ENCODE measurements at places on chromosomes 5 and 9. TPM values are rescaled to one million over a fixed set of nuclear protein-coding genes. Genes with fewer than 3 reads are reported as not detected.
A peak's percentile ranks its signal among the peaks of the same experiment; 100 is the strongest.

The ALDH1A1 gene
- polyA plus RNA-seq, result 37.5 TPM

GRCh38 chr9:134888603-134889190 is 8.1 kb downstream of the FCN2 start:
- no peak for DNase-seq

GRCh38 chr9:128247226-128247803 is 28.5 kb downstream of the GOLGA2 start:
- DNase-seq, result no peak

- DNase-seq, result no peak
Measured at GRCh38 chr9:36865731-36866635, 168.1 kb downstream of the PAX5 start.

The ZDHHC11B gene
- 34.7 TPM for polyA plus RNA-seq

The PCDHB11 gene
- polyA plus RNA-seq, result 3.8 TPM

DNA sequence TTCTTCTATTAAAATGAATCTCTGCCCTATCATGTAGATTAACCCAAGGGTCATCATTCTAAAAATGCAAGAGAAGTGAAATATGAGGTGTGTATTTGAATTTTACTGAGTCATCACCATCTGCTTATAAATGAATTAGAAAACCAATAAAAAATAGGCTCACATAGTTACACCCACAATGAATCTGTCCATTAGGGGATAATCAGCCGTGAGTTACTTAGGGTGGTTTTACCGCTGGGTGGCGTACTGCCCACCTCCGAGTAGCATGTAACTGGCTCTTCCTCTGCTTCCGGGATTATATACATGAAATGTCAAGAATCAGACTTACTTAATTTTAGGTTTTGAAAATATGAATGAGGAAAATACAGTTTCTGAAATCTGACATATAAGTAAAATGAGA is 332.9 kb upstream of the CCNG1 start:
- DNase-seq, result no peak

- no peak for DNase-seq
Measured at GRCh38 chr5:141692919-141693725, 11.1 kb upstream of the ARAP3 start.

GRCh38 chr5:151078490-151079262 is 2.2 kb downstream of the TNIP1 start:
- no peak for DNase-seq

DNA sequence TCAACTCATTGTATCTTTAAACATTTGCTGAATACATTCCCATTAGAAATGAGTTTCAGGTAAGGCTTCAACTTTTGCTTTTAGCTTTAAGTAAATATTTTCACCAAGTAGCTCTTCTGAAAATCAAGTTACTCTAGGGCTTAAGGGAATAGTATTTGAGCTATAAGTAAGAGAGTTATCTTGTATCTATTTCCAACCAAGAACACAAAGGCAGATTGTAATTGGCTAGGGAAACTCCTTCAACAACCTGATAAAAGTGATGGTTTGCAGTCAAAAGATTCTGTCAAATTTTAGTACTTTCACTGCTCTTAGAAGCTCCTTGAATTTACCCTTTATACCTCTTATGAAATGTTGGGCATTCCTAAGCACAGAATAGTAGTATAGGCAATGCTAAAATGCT is 13.0 kb downstream of the ELL2 start:
- no peak for DNase-seq

- peak; percentile 40 for DNase-seq
Measured at GRCh38 chr5:139543423-139543991, 17.6 kb upstream of the UBE2D2 start.

The ARID3C gene
- 0.17 TPM for polyA plus RNA-seq

GRCh38 chr9:4857163-4857810 is 64.5 kb downstream of the RCL1 start:
- DNase-seq, result no peak

The CBY3 gene
- 0.77 TPM for polyA plus RNA-seq

The BOD1 gene
- polyA plus RNA-seq, result 146 TPM

DNA sequence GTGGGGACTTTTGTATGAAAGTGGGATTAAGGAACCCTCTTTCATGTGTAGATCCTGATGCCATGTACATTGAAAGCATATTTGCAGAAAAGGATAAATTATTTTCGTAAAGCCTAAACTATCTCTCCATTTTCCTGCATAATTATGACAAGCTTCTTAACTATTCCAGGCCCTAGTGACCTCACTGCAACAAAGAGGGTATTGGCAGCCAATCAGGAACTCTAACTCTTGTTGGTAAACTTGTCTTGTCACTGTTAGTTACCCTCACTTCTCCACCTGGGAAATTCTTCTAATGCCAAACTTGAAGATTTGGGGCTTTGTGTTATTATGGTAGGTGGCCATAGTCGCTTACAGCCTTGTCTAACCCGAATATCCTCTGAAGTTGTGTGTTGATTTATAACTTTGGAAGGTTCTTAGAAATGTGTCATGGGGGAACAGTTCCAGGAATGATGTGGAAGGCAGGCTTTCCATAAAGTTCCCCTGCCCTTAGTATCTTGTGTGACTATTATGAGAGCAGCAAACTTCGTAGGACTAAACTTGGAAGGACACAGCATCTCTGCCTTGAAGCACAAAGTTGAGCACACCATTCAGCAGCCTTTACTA is 52.5 kb downstream of the IQGAP2 start:
- DNase-seq, result no peak

The PCDHGA9 gene
- 5.7 TPM for polyA plus RNA-seq

DNA sequence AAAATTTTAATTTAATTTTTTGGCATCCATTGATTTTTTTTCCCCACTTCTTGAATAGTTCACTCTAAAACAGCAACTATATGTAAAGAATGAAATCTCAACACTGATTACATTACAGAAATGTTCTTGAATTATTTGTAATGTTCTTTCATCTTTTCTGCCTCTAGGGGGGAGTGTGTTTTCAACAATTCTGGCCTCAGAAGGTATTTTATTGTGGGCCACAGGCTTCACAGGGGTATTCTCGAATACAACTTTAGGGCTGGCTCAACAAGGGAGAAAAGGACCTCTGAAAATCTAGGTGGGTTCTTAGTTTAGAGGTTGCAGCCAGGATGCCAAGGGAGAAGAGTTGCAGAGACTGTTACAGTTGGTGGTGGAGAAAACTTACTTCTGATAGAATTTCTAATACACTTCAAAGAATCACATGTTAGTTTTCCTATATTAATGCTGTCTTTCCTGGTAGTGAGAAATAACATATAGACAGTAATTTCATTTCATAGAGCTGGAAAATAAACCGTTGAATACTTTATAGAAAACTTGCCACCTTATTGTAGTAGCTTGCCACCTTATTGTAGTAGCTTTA is 3.6 kb upstream of the NPR3 start:
- DNase-seq, result no peak

DNA sequence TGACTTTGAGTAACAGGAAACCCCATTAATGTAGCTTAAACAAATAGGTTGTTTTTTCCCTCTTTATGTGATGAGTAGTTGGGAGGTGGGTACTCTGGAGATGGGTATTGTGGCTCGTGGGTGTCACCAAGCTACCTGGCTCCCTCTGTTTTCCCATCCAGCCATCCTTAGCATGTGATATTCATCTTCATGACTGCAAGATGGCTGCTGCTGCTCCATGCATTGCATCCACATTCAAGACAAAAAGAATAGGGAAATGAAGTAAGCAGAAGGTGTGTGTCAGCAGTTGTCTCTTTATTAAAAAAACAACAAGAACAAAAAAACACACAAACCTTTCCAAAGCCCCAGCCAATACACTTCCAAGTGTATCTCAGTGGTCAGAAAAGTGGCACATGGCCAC is 6.5 kb upstream of the ARHGAP26 start:
- DNase-seq, result no peak

DNA sequence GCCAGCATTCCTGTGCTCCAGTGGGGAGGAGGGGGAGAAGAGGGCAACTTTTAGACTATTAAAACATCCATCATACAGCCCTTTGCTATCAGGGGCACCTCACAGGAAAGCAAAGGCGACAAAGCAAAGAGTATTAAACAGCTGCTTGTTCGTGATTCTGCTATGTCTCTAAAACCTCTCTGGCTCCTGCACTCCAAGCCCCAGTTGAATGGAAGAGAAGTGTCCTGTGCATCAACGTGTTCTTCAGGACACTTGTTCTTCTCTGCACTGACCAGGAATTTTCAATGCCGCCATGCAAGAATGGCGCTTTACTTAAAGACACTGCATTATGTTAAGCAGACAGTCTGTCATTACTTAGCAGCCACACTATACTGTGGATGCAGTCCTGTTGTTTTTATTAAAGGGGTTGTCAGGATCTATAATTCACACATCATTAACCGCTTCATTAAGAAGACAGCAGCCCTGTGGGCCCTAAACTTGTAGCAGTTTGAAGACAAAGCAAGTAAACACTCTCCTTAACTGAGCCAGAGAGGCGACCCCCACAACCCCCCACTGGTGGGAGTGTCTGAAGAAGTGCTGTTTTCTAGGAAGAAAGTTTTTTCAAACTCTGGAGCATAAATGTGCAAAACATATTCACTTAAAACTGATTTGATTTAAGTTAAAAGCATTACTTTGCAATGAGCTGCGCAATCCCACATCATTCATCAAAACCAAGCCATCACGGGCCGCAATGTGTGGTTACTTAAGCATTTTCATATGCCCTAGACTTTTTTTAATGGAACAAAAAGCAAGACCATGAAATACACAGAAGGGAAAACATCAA is 164.5 kb downstream of the ZNF608 start:
- DNase-seq, result peak; percentile 86

The IFNA13 gene
- polyA plus RNA-seq, result not detected

- DNase-seq, result no peak
Measured at GRCh38 chr5:129441096-129441495, 19.0 kb upstream of the ADAMTS19 start.

GRCh38 chr9:106127776-106128175 is 433.4 kb downstream of the TMEM38B start:
- DNase-seq, result no peak

DNA sequence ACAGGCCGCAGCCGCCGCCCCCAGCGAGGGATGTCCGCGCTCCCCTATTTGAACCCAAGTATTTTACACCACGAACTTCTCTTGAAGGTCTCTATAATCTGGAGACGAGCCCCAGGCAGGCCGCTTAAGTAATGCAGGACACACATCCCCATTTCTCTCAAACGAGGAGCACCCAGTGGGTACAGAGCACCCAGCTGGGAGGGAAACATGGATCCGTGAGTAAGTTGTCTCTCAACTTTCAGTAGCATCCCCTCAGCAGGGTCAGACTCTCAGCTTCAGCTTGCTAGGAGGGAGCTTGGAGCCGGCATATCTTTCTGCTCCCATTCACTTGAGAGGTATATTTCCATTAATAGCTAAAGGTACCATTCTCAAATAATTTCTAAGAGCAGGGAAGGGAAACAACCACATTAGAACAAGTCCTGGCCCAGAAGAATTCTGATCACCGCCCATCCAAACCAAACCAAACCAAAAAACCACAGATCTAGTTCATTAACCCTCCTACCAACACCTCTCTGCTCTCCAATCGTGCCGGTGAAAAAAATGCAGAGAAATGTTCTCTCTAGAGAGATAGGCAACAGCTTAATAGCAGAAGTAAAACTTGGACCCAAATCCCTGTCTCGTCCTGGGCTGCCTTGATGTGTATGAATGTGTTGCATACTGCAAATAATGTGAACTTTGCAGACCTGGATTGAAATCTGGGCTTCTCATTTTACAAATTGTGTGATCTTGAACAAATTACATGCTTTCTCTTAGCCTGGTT is 910 bp downstream of the TDRD7 start:
- no peak for DNase-seq

The PCDHA1 gene
- 0.18 TPM for polyA plus RNA-seq

- no peak for DNase-seq
Measured at GRCh38 chr9:135848341-135849047, 58.9 kb downstream of the CAMSAP1 start.

- no peak for DNase-seq
Measured at GRCh38 chr5:43973318-43973717, 370.3 kb downstream of the NNT start.

The SCGB3A2 gene
- polyA plus RNA-seq, result 1,303 TPM

The COL15A1 gene
- 8.1 TPM for polyA plus RNA-seq

The IL9 gene
- not detected for polyA plus RNA-seq

The PRELID1 gene
- polyA plus RNA-seq, result 128 TPM

DNA sequence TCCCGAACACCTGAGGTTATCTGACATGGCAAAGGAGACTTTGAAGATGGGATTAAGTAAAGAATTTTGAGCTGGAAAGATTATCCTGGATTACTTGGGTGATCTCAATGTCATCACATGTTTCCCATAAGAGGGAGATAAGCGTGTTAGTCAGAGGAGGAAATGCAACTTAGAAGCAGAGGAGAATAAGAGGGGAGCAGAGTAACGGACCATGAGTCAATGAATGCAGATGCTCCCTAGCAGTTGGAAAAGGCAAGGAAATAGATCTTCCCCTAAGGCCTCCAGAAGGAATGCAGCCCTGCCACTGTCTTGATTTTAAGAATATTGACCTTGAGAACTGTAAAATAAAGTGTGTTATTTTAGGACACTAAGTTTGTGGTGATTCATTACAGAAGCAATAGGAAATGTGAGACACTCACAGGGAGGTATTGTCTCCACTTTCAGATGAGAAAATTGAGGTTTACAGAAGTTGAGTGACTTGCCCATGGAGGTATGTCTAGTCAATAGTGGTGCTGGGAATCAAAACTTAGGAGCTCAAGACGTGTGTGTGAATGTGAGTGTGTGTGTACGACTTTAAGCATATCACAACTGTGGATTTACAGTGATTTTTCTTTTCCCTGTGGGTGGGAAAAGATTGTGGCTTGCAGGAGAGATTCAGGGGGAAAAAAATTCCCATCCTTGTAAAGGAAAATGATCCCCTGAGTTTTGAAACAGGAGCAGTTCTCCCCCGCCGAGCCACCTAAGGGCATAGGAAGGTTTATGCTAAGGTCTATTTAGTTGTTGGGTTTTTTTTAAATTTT is 125.3 kb downstream of the TRIM32 start:
- no peak for DNase-seq

DNA sequence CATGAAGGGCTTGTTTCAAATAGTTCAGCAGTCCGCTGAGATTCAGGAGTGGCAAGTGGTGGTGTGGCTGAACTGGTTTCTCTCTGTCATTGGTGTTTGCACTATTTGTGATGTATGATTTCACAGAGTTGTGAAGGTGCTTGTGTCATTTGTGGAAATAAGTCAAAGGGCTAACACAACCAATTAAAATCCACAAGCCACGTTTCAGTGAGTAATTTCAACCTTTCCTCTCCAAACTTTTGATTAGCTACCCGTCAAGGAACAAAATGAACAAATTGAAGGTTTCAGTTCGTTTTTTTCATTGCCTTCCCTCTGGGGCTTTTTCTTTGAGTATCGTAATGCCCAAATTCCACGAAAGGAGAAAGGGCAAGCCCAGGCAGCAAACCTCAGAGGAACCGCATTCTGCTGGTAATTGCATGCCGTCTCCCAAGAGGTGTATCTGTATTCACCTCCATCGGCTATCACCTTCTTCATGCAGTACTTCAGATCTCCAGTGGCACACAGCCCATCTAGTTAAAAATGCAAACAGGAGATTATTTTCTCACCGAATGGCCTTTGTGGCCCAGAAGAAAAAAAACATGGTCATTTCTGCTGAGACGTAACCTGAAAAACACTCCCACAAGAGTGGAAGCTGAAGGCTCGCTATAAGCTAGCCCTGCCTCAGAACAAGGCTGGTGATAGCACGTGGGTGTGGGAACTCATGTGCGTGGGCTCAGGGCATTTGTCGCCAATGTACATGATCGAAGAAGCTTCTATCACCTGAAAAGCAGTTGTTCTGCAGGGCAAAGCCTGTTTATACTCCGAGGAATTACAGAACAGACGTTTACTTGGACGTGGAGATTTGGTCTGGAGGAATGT is 197.1 kb downstream of the NR3C1 start:
- DNase-seq, result no peak
